ENCODE measurements at places on chromosomes 2 and 18. TPM values are rescaled to one million over a fixed set of nuclear protein-coding genes. Genes with fewer than 3 reads are reported as not detected.
A peak's percentile ranks its signal among the peaks of the same experiment; 100 is the strongest.

Gene CNTNAP5
- not detected for total RNA-seq

Gene CBLN2
- 0.33 TPM for total RNA-seq

DNA sequence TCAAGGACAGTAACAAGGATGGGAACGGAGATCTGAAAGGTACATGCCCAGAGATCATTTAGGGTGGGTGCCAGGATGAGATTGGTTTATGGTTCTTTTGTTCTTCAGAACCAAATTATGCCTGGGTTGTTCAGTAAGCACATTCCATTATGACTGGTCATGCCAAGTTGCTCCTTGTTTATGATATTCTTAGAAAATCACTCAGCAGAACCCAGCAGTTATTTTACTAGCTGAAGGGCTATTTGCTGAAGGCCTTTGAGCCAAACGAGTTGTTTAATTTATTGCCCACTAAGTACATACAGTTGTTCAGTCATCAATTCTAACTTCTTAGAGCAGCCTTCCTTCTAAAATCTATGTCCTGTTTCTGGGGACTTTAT is 635 bp downstream of the SLC3A1 start:
- DNase-seq = peak; percentile 30

Gene KCNJ3
- not detected for total RNA-seq

Gene OSR1
- 117 TPM for total RNA-seq

- no peak for DNase-seq
These were observed 151.8 kb upstream of the MMADHC start for GRCh38 chr2:149739171-149739882.

- no peak for DNase-seq
These were observed 22.6 kb downstream of the ZNF236 start for GRCh38 chr18:76844742-76845477.

DNA sequence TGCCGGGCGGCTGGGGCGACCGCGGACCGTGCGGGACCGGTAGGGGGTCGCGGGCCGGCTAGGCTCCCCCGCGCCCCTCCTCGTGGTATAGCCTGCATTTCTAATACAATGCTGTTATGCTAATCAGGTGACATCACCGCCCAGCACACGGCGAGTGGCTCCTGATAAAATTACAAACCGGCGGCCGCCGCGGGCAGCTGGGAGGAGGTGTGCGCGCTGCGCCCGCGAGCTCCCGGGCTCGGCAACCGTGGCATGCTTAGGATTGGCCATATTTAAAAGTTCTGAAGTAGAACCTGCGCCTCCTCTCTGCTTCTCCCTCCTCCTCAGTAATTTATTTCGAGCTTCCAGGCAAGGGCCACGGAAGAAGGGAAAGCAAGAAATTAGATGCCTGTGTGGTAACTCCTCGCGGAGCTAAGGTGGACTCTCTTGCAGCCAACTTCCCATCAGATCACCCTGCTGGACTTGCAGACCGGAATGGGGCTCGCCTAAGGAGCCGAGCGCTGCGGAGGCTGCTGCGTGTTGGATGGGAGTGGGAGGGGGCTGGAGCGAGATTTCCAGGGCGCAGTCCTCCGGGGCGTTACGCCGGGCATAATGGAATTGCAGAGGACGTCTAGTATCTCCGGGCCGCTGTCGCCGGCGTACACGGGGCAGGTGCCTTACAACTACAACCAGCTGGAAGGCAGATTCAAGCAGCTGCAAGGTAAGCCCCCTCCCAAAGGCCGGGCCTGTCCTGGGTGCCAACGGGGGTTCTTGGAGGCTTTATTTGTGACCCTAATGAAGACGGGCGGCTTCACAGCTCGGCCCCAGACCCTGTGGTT is 102.3 kb downstream of the SPTBN1 start:
- DNase-seq = peak; percentile 59

- no peak for DNase-seq
These were observed 84.5 kb downstream of the INHBB start for GRCh38 chr2:120430501-120430830.

- peak; percentile 54 for DNase-seq
These were observed at the start of gene RSAD2 for GRCh38 chr2:6877402-6878304. TSS of gene RSAD2 (plus strand) at chr2:6877777. CDS start at chr2:6877801, 24 bp downstream.

DNA sequence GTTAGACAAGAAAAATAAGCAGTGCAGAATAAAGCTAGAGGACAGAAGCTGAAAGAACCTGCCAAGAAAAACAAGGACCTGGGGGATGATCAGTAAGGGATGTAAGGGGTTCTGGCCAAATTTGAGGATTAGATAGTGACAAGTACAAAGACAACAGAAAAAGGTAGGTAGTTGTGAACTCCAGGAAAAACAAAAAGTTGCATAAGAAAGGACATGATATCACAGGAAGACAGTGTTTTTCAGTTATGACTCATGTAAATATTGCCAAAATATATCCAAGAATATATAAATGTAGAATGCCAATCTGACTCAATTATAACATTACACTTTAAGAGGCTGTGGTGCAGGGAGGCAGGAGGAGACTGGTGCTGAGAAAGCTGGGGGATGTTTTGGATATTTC is 209.8 kb upstream of the SH3BP4 start:
- DNase-seq = no peak

Gene ZNF532
- total RNA-seq = 42.6 TPM

- DNase-seq = no peak
These were observed 126.8 kb downstream of the PXDN start for GRCh38 chr2:1617425-1618021.

- DNase-seq = no peak
These were observed 46.5 kb downstream of the RAB10 start for GRCh38 chr2:26080356-26080755.

DNA sequence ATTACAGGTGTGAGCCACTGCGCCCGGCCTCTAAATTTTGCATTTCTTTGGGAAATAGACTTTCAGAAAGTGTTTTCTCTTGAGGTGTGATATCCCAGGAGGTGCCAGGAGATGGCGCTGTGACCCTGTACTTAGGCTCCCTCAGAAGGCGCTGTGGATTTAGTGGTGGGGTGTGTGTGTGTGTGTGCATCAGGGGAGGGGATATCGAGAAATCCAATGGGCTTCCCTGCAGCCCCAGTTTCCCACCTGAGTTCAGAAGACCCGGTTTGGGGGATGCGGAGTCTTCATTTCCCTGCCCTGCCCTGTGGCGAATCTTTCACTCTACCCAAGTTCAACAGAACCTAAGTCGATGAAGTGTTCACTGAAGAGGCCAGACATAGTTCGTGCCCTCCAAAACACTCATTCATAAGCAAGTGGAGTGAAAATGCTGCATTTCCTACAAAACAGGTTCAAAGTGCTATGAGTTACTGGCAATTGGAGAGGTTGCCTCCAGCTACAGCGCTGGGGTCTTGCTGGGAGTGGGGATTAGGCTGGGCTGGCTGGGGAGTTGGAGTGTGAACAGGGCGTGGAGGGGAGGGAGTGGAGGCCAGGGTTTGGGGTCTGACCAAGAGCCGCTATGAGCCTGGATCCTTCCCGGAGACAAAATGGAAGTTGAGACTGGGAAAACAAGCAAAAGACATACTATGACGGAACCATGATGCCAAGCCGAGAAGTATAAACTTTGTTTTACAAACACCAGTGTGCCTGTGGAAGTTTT is 6.5 kb upstream of the WNT6 start:
- DNase-seq = peak; percentile 62

DNA sequence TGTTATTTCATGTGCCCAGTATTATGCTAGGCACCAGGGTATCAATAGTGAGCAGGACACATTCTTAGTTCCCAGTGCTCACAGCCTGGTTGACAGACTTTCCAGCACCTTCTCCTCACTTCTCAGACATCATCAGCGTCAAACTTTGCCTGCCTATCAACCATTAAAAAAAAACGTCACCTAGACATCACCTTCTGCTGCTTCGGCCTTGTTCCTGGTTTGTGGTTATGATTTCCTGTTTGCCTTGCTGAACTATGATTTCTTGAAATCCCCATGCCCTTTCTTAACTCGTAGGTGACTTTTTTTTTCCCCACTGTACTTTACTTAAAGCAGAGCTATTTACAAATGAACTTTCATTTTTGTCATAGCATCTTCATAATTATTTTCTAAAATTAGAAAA is 60.4 kb upstream of the NABP1 start:
- DNase-seq = no peak

GRCh38 chr2:101251844-101252407 is 760 bp upstream of the CNOT11 start:
- no peak for DNase-seq

Gene HOXD11
- not detected for total RNA-seq

DNA sequence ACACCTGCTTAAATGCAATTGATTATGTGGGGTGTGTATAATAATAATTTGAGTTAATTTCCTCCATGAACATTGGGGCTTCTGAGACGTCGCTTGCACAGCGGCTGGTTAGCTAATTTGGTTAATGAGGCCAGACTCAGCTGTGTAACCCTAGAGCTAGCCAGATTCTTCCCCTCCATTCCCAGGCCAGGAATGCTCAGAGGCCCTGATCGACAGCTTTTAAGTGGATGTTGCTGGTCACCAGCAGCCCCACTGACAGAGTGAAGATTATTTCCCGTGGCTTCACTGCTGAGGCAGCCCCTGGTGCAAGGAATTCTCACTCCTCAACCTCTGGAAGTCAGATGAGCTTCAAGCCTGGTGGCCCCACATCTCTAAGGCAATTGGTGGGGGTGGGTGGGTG is 12.4 kb upstream of the EPAS1 start:
- no peak for DNase-seq

DNA sequence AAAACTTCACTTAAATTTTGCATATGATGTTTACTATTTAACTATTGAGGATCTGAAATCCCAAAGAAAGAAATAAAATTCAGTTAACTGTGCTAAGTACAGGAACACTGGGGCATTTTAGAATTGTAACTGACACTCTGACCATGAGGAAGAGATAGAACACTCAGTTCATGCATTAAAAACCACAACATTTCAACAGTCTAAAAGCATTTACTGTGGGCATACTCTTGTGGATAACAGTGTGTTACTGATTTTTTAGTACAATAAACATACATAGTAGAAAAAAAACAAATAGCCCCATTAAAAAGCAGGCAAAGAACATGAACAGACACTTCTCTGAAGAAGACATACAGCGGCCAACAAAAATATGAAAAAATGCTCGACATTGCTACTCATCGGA is 1122.7 kb upstream of the PIK3C3 start:
- no peak for DNase-seq

GRCh38 chr2:134505446-134505845 is 213.4 kb downstream of the TMEM163 start:
- DNase-seq = no peak

DNA sequence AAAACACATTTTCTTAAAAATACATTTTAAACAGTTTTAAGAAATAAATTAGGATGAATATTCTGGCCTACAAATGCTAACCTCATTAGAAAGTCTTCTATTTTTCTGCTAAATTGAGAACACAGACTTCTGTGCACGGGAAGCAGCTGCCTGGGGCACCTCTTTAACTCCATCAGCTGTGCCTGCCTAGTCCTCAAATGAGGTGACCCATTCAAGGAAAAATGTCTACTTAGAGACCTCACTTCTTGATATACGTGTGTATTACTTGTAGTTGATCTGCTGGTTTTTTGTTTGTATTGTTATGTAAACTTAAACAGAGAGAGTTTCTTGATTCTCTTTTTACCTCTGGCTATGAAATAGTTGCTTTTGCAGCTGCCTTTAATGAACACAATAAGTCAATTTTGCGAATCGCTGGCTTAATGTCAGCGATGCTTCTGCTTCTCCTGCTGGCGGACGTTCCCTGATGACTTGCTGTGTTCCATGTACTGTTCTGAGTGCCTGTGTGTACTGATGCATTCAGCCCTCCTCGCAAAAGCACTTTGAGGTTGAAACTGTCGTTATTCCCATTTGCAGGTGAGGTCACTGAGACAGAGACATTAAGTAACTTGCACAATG is 88.7 kb upstream of the TXNDC2 start:
- DNase-seq = peak; percentile 18

DNA sequence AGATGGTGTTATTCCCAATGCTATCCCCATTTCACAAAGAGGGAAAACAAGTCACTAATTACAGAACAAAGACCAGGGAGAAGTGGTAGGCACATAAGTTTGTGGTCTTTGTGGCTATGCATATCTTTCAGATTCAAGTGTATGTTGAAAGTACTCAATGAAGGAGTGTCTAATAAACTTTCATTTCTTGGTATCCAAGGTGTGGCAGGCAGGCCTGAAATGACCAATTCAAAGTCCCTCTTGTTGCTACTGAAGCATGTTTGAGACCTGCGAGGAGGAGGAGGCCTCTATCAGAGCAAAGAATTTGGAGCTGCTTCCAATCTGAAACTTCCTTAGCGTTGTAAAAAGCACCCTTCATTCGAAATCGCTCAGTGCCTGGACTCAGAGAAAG is 60.9 kb upstream of the KLF7 start:
- no peak for DNase-seq

Gene NPAS2
- 5.4 TPM for total RNA-seq

Measured in fibroblast of the aortic adventitia (primary cell).